ENCODE measurements at places on chromosomes 12 and 14.

- no peak for DNase-seq
These were observed 88.3 kb downstream of the BCL11B start for GRCh38 chr14:99183716-99184115.

- DNase-seq = no peak
These were observed 966.1 kb downstream of the FSCB start for GRCh38 chr14:43540948-43541347.

DNA sequence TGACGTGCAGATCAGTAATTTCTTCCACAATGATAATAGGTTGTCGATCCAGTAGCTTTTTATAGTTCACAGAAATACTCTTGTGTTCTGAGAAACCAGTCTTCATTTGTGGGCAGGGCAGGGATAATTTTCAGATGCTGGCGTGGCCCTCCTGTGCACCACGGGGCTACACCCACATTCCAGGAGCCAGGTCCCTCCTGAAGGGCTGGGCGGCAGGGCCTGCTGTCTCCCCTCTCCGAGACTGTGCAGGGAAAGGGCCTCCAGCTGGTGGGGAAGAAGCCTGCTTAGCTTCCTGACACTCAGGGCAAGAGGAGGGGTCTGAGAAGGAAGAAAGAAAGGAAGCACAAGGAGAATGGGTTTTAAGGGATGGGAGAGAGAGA is 94.9 kb downstream of the ADGRD1 start:
- no peak for DNase-seq

GRCh38 chr14:47675466-47676314 is at the start of gene MDGA2:
TSS of gene MDGA2 (minus strand) at chr14:47675605.
- DNase-seq = peak; percentile 36

GRCh38 chr14:38120109-38120508 is 87.6 kb upstream of the SSTR1 start:
- DNase-seq = no peak

DNA sequence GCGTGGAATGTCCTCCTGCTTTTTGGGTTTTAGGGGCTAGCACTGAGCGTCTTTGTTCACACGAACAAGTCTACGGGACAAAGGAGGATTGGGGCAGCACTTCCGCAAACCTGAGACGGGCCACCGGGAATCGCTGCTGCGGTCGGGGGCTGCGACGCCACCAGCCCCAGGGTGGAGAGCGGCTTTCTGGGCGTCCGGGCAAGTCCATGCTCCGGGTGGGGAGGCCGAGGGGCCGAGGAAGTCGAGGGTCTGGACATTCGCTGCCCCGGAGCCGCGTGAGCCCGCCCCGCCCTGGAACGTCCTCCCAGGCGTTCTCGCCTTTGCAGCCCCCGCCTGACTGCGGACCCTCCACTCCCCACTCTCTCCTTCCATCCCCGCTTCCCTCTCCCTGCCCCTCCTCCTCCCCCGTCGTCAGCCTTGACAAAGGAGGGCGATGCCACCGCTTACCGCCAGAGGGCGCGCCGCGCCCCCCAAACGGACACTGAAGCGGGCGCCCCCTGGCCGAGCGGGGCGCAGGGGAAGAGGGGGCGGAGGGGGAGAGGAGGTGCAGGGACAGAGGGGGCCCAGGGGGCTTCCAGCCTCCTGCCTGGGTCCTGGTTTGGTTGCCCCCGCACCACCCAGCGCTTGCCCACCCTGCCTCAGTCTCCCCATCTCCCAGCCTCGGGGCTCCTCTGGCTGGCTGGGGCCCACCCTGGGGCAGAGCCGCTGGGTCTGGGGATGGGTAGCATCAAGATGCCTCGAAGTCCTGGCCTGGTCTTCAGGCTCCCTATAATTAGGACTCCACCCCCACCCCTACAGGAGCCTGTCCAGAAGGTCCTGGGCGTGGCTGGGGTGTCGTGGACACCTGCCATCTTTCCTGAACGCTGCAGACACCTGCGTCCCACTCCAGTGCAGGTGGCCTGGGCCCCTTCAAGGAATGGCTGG is 39.1 kb upstream of the INF2 start:
- DNase-seq = peak; percentile 86

- no peak for DNase-seq
These were observed 4.6 kb downstream of the MARCHF9 start for GRCh38 chr12:57759360-57759980.

DNA sequence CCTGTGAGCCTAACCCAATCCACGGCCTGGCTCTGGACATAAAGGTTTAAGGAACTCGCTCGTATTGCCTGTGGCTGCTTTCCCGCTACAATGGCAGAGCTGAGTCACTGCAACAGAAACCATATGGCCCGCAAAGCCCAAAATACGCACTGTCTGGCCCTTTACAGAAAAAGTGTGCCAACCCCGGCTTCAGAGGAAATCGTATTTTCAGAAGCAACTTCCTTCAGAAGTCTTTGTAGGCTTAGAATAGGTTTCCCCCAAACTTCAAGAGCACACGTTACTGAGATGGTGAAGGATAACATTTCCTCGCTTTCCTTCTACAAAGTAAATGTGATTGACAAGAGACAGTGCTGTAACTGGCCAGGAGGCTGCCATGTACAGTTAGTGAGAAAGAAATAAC is 34.8 kb upstream of the TESC start:
- peak; percentile 73 for DNase-seq

- no peak for DNase-seq
These were observed 91.7 kb downstream of the GALC start for GRCh38 chr14:87901236-87901635.

GRCh38 chr12:101470939-101471338 is 4.2 kb upstream of the SPIC start:
- no peak for DNase-seq

DNA sequence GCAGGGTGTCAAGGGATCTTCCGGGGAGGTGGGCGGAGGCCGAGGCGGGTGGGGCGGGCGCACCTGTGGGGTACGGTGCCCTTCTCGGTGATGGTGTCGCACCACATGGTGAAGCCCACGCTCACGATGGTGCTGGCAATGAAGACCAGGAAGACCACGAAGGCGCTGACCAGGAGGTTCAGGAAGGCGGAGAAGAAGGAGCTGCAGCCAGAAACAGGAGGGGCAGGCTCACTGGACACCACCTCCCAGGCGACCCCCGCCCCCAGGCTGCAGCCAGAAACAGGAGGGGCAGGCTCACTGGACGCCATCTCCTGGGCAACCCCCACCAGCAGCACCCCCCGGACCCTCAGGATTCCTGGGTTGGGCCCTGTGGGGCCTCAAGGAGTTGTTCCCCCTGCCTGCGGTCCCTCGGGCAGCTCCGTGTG is 7.6 kb downstream of the TMEM179 start:
- DNase-seq = no peak

GRCh38 chr14:71702786-71703185 is 229.4 kb upstream of the RGS6 start:
- no peak for DNase-seq

DNA sequence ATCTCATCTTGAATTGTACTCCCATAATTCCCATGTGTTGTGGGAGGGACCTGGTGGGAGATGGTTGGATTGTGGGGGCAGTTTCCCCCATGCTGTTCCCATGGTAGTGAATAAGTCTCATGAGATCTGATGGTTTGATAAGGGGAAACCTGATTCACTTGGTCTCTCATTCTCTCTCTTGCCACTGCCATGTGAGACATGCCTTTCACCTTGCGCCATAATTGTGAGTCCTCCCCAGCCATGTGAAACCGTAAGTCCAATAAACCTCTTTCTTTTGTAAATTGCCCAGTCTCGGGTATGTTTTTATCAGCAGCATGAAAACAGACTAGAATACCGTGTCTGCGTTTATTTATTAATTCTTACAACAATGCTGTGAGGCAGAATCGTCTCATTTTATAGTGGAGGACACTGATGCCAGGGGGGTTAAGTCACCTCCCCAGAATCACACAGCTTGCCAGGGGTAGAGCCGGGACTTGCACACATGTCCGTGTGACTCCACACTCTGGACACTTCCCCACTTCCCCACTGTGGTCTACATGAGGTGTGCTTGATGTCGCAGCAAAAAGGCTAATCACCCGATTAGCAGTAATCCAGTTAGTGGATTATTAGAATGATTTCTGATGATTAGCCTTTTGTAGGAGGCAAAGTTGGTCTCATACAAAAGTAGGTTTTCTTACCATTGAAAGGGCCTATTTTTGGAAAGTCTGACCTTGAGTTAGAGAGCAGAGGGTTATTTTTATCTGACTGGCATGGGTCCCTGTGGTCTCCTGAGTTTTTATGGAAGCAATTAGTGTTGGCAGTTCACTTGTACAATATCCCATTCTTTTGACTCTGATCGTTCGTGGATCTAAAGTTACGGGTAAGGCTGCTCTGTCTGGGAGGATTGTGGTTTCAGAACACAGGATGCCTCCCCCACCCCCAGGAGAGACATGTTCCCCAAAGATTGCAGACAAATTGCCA is 47.4 kb upstream of the BCL7A start:
- DNase-seq = no peak

- no peak for DNase-seq
These were observed 27.4 kb downstream of the EMP1 start for GRCh38 chr12:13223941-13224340.

DNA sequence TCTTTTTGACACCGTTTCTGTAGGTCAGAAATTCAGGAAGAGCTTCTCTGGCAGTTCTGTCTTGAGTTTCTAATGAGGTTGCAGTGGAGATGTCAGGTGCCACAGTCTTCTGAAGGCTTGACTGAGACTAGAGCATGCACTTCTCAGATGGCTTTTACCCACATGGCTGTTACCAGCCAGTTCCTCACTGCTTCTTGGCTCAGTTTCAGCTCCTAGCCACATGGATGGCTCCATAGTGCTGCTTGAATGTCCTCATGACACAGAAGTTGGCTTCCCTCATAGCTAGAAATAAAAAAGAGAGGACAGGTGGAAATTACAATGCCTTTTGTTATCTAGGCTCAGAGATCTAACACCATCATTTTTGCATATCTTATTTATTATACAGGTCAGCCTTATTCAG is 38.1 kb upstream of the SLC2A13 start:
- no peak for DNase-seq

- DNase-seq = no peak
These were observed 30.0 kb downstream of the CEP83 start for GRCh38 chr12:94429633-94430032.
